ENCODE measurements at places on chromosomes 16 and 17.

DNA sequence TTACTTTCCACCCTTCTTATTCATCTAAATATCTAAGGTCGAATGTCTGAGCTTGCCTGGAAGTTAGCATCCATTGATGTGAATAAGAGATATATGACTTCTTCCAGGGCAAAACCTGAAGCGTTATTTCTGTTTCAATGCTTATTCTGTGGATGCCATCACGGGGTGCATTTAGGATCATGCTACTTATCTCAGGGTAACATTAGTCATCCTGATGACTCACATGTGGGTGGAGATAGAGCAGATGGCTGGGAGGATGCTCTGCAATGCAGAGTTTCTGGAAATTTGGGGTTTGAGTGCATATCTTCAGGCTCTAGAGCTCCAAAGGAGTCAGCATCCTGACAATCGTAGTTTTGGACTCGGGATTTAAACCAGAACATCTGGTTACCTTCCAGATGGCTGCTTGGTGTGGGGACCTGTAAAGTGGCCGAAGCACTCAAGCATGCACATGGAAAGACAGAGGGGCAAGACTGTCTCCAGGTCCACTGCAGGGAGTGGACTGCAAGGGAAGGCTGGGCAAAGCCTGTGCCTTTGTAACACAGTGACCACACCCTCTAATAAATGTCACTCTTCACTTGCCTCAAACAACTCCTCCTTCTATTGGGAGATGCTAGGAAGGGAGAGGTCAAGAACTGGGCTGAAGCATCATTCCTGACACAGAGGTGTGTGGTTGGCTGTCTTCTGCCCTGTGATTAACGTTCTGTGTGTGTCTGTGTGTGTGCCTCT, 175.2 kb upstream of the SALL1 start:
- no peak for DNase-seq

DNA sequence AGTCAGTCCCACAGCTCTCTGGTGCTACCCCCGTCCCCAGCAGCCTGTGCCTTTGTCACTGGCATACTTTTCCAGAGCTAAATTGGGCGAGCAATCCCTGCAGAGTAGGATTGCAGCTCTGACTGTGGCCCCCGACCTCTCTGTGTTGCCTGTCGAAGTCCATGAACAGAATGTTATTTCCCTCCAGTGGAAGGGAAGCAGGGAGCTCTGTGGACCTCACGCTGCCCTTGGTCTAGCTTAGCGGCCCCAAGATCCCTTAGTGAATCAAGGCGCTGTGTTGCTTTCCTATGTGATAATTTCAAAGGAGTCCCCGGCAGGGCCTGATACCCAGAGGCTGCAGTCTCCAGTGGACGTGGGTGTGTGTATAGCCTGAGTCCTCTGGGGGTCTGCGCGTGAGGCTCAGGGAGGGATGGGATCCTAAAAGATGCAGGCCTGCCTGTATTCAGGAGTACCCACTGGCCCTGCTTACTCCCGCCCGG, 15.5 kb upstream of the CD300A start:
- no peak for DNase-seq

GRCh38 chr17:9313346-9313745, 262.3 kb downstream of the STX8 start:
- DNase-seq, result no peak

GRCh38 chr16:50960517-50961202, 190.4 kb downstream of the SALL1 start:
- peak; percentile 15 for DNase-seq

DNA sequence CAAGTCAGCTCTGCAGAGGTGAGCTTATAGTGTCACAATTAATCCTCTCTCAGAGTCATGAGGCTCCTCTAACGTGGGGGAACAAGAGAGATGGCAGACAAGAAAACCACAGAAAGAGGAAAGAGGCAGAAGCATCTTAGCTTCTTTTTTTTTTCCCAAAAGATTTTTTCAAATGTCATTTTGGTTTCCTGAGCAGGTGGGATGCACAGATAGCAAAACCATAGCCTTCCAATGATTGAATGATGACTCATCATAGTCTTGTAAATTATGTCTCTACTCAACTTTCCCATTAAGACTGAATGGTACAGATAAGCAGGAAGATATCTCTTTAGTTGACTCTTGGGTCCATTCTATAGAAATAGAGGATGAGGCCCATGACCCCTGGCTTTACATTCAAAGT, 162.8 kb upstream of the ZFHX3 start:
- no peak for DNase-seq

DNA sequence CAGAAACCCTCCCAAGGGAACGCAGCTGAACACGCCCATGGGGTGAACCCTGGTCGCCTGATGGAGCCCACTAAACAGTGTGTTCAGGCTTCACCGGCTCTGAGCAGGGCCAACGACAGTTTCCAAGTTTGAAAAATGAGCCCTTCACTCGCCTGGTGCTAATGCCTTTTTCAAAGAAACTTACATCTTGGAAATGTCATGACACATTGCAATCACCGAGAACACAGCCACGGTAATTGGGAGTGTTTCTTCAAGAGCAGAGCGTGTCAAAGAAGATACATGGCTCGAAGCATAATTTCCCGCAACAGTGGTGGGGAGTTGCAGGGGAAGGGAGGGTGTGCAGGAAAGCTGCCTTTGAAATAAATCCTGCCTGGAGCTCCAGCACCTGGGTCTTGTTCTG, 463.2 kb downstream of the TMEM114 start:
- no peak for DNase-seq

DNA sequence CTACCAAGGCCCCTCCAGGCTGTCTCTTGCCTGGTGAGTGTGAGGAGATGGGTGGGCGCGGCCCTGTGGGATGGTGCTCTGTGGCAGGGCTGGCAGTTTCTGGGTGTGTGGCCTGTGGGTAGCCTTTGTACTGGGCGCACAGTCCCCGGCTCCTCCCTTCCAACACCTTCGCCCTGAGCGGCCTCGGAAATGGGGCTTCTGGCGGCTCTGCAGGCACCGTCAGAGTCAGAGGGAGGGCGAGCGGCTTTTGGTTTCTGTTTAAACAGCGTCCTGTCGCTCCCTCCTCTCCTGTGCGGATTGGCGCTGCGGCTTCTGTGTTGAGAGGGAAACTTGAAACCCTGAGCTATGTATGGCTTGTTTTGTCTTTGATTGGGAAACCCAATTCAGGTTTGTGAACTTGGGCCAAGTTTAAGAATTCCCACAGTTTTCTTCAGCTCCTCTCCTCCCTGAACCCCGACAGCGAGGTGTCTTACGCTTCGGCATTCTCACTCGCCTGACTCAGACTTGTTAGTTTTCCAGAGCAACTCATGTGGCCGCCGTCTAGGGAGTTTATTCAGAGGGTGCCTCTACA, 8.3 kb upstream of the ZNF750 start:
- DNase-seq, result no peak

DNA sequence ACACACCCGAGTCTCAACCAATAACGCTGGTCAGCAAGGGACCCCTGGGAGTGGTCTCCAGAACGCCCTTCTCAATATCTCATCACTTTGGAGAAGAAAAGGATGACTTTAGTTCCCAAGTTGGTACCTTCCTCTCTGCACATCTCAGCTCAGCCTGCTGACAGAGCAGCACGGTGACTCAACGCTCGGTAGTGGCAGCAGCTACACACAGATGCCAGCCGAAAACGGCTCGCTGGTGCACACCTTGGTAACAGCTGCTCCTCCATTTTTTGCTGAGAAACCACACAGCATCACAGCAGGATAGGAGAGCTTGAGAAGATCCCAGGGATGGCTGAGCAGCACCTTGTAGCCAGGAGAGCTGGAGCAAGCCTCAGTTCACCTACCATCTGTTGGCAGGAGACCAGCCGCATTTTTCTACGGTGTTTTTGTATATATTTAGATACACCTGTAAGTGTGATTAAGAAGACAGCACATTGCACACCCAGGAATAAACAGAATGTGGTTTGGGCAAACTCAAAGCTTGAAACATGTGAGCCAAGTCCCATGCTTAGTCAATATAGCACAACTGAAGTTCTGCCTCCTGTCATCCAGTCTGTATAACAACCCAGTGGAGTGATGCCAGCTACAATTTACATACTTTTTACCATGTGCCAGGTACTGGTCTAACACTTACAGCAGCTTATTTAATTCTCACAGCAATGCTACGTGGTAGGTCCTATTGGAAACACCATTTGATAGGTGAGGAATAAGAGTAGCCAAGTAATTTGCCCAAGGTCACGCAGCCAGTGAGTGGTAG, 83.8 kb upstream of the ERCC4 start:
- no peak for DNase-seq

DNA sequence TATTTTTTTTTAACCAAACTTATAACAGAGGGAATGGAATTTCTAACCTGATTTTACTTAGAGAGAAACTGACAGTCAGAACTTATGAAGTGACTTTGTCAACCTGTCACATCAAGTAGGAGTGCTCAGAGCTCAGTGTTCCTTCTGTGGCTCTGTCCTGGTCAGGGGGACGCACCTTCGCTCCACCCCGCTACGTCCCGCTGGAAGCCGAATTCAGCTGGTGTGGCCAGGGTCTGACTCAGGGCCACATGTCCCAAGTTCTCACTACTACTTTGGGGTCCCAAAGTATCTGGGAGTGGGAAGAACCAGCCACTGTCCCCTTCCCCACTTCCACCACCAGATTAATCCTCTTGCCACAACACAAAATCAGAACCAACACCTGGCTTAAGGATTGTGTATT, 51.4 kb downstream of the C16orf78 start:
- DNase-seq, result no peak

- no peak for DNase-seq
These were observed 41.1 kb downstream of the MEOX1 start for GRCh38 chr17:43620581-43620980.

DNA sequence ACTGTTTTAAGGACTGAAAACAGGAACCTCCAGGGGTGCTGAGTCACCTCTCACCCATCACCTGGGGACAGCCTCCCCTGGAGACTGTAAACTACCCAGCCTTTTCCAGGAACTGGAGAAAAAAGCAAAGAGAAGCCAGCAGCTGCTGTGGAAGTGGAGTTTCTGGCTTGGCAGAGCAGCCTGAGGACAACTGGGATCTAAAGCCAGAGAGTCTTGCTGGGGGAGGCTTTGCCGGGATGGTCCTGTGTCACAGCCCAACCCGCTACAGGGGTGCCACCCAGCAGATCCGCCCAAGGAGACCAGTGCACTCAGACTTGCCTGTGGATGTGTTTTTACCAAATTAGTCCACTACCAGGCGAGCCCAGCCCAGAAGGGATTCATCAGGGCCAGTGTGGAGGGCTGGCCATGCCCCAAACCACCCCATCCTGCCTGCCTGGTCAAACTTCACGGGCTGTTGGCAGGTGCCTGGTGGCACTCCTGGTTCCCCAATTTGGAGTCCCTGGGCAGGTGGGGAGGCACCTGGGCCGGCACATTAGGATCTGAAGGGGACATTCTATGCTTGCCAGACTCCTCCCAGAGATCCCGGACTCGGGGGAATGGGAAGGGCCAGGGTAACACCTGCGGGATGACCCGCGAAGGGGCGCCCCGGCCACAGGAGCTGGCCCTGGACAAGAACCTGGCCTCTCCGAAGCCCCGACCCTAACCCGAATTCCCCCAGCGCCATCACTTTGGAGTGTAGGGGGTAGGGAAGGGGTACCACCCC, 771 bp downstream of the MSRB1 start:
- DNase-seq, result no peak

DNA sequence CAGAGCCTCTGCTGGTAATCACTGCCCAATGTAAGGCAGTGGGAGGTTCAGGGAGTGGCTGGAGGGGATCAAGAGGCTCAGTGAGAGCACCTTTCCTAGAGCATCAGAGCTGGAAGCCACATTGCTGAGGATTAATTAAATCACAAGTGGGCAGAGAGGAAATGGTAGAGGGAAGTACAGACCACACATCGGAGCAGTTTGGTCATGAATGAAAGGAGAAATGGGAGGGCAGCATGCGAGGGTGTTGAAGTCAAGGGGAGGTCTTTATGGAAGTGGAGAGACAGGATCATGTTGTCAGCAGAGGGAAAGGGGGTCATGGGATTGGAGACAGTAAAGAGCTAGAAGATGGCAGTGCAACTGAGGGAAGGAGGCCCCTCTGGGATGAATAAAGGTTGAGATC, 2.3 kb downstream of the CCL17 start:
- no peak for DNase-seq

- no peak for DNase-seq
These were observed 119.5 kb upstream of the CORO6 start for GRCh38 chr17:29742210-29742513.

DNA sequence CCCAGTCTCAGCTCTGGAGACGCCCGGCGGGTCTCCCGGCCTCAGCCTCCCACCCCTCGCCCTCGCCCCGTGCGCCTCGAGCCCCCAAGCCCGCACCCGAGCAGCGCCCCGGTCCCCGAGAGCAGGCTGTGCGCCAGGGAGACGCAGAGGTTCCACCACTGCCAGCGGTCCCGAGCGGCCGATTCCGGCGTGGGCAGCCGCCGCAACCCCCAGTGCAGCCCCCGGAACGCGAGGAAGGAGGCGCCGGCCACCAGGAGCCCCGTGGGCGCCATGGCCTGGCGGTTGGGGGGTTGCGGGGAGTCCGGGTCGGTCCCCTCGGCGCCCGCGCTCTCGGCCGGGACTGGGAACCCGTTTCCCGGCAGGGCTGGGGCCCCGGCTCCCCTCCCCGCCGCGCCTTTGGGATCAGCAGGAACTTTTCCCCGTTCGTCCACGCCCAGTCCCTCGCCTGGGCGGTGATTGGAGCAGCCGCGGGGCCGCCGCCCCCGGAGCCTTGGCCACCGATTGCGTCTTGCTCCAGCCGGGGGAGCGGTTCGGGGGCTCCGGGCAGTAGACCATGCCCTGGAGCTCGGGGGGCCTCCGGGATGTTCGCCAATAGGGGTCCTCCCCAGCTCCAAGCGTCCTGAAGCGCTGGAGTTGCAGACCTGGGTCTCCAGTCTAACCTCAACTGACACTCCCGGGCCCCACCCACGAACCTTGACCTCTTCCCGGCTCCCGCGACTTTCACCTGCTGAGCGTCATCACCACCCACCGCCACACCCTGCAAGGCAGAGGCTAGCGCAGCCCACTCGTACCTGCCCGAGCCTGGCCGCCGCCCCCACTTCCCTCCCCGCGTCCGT, at the start of gene TLCD2:
Gene TLCD2 (minus strand): TSS at position 407 of the 836 bp plus-strand sequence. CDS start 135 bp downstream, at position 272.
- DNase-seq, result peak; percentile 64

GRCh38 chr16:49484936-49485335, 111.3 kb downstream of the C16orf78 start:
- DNase-seq, result no peak

DNA sequence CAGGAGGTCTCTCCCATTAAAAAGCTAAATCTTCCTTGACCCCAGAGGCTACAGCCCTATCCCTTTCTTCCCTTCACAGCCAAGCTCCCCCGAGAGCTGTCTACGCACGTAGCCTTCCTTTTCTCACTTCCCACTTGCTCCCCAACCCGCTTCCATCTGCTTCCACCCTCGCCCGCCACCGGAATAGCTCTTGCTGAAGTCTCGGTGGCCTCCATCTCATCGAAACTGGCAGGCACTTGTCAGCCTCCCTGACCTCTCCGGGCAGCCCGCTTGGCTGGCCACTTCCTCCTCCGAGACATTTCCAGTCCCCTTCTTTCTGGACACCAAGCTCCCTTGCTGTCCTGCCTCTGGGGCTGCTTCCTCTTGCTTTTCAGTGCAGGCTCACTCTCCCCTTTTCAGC, 10.7 kb upstream of the EPOP start:
- no peak for DNase-seq

- no peak for DNase-seq
These were observed 12.9 kb upstream of the ZKSCAN2 start for GRCh38 chr16:25270577-25270976.

DNA sequence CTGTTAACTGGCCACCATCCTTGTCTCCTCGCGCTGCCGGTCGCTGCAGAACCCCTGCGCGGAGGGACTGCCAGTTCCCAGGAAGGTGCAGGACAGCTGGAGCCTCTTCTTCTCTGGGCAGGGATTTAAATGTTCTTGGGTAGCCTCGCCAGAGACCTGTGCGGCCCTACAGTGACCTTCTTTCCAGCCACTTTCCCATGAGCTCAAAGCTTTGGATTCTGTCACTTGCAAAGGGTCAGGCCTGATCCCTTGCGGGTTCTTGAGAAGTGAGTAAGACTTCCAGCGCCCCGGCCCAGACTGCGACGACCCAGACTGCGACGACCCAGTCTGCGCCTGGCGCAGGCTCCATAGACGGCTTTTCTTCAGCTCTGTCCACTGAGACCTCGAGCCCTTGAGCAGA, 1.4 kb upstream of the SLFN5 start:
- DNase-seq, result no peak
